ENCODE measurements at places on chromosomes 7 and 10. TPM values are rescaled to one million over a fixed set of nuclear protein-coding genes. Genes with fewer than 3 reads are reported as not detected.

Gene SLC26A4
- total RNA-seq: 0.21 TPM

Gene PSD
- total RNA-seq: 0.75 TPM

Gene BAMBI
- 21.2 TPM for total RNA-seq

Gene LRRC4
- total RNA-seq: not detected

Gene TAS2R5
- total RNA-seq: 4.7 TPM

Gene SPDYE5
- 0.16 TPM for total RNA-seq

Gene PNLIPRP2
- not detected for total RNA-seq

Gene PNLIPRP3
- 9.5 TPM for total RNA-seq

Gene GIMAP7
- not detected for total RNA-seq

Gene COL17A1
- 514 TPM for total RNA-seq

Gene PIK3CG
- total RNA-seq: not detected

Gene NUTM2B
- total RNA-seq: 0.88 TPM

Gene RPEL1
- not detected for total RNA-seq

Gene CAMK2G
- 13.7 TPM for total RNA-seq

Gene STEAP1
- 3.1 TPM for total RNA-seq

Gene TCTN3
- total RNA-seq: 37.3 TPM

Gene CRYGN
- not detected for total RNA-seq

Gene TLX1
- not detected for total RNA-seq

Gene KCNIP2
- 2.6 TPM for total RNA-seq

Gene FRMD4A
- total RNA-seq: 8.9 TPM

Gene GRM3
- not detected for total RNA-seq

Gene DDC
- 0.64 TPM for total RNA-seq

Gene FBXL15
- total RNA-seq: 11.1 TPM

Gene GLI3
- total RNA-seq: 23.1 TPM

Gene ZNF479
- total RNA-seq: not detected

Gene PDE6C
- not detected for total RNA-seq

Gene PRF1
- not detected for total RNA-seq

Gene UPK3BL1
- 22.6 TPM for total RNA-seq

Gene XRCC2
- 5.2 TPM for total RNA-seq

Gene TAS2R40
- not detected for total RNA-seq

Gene TMEM213
- not detected for total RNA-seq

Gene SERPINE1
- 56.7 TPM for total RNA-seq
